ENCODE measurements at places on chromosomes 2 and 18.

DNA sequence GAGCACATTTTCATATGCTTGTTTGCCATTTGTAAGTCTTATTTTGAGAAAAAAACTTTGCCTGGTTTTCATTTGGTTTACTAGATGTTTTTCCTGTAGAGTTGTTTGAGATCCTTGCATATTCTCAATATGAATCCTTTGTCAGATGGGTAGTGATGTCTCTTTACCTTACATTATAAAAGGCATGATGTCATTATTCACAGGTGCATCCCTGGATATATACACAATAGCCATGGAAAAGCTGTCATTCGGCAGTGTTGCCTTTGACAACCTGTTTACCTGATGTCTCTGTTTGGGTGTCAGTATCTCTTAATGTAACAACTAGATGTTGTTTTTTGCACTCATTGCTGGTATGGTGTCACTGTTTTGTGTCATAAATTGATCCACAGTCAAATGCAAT lies 58.8 kb upstream of the MAL start:
- DNase-seq, result no peak

GRCh38 chr18:364256-364826 lies 96.5 kb upstream of the THOC1 start:
- DNase-seq, result no peak

DNA sequence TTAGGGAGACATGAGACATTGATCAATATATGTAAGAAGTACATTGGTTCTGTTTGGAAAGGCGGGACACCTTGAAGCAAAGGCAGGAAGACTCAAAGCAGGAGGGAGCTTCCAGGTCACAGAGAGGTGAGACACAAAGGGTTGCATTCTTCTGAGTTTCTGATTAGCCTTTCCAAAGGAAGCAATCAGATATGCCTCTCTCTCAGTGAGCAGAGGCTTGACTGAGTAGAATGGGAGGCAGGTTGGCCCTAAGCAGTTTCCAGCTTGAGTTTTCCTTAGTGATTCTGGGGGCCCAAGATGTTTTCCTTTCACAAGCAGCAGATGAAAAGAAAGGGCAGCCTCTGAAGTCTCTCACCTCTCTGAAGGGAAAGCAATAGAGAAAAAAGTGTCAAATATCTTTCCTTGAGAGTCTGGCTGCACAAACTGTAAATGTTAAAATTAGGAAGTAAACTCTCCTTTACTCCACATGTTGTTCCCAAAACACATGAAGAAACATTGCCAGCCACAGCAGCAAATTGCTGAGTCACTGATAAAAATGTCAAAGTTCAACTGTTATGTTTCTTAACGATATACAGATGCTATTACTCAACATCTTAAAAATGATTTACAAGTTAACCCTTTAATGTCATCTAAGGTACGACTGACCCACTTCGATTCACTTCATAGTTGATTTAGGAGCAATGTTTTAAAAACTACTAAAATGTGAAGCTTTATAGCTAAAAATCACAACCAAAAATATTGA lies 40.3 kb downstream of the CYB5A start:
- no peak for DNase-seq

- no peak for DNase-seq
Measured at GRCh38 chr2:138030459-138030858, 66.2 kb downstream of the HNMT start.

DNA sequence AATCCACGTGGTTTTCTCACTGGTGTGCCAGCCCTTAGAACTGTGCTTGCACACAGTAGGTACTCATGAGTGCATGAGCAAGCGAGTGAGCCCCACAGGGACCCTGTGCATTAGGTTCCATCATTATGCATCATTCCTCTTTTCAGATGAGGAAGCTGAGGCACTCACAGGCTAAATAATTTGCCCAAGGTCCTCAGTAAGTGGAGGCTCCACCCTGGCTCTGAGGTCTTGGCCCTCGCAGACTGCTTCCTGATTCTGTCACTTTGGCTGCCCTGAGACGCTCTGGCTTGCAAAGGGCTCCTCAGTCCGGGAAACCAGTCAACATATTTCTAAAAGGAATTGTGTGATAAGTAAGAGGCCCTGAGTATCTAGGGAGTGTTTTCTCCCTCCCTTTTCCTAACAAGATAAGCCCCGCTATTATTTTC lies 71.7 kb downstream of the IL1R2 start:
- DNase-seq, result no peak

DNA sequence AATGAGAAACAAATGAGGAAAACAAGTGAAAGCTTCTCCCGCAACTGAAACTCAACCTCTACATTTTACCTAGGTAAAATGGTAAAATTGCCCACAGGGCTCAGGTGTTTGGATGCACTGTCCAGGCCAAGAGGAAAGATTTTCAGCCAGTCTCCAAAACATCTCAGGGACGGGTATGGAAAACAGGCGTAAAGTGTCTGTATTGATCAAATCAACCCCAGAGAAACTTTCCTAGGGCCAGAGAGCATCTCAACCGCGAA lies 361 bp upstream of the HAT1 start:
- DNase-seq, result no peak

GRCh38 chr2:9291331-9291730 lies 84.7 kb downstream of the ASAP2 start:
- DNase-seq, result no peak

DNA sequence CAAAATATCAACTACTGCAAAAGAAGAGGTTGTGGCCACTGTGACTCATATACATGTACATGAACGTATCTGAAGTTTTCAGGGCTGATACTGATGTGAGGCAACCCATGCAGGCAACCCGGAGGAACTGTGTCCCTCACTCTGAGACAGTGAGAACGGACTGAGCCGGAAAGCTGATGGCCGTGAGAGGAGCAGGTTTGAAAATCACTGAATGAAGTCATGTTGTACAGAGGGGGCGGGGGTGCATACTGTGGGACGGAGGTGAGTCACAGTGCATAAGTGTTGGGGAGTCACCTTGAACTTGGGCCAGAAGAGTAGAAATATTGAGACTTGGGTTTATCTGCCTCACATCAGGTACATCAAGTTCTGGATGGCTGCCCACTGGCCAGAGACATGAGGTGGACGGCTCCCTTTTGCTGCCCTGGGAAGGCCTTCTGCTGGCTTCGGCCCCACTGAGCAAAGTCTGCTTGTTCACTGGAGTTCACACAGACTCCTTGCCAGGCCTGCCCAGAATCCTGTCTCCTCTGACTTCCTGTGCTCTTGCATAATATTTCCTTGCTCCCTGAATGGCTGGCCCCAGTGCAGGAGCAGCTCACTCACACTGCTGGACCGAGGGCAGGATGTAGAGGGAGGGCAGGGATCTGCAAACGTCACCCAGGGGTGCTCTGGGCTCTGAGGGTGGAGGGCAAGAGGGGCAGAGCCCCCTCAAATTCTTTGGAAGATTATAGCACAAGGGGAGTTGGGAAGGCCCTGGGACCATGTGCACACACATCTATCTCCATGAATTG lies 18.1 kb downstream of the EPAS1 start:
- no peak for DNase-seq

DNA sequence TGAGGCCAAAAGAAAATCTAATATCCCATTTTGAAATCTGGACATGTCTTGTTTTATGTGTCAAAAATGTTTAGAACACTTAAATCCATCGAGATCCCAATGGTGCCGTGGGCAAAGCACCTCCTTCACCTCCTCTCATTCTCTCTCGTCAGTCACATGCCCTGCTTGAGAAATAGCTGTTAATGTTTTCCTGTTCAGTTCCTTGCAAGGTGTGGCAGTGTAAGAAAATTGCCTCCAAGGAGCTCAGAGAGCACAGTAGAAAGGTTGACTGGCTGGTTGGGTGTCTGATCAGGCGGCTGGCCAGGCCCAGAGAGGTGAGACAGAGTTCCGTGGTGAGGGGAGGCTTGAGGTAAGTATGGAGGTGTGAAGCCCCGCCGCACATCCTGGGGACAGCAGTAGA lies 210.2 kb downstream of the TSN start:
- no peak for DNase-seq

DNA sequence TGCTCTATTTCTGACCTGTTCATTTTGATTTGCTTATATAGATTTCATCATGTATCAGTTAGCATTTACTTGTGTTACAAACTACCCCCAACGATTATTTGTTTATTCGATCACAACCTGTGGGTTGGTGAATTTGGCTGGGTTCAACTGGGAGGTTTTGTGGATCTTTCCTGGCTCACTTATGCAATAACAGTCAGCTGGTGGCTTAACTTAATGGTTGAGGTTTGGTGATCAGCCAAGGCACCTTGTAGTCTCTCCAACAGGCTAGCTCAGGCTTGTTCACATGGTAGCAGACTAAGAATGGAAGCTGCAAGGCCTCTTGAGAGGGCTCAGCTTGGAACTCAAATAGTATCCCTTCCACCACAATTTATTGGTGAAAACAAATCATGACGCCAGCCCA lies 5.4 kb upstream of the PUM2 start:
- no peak for DNase-seq

GRCh38 chr2:204065566-204065965 lies 129.0 kb downstream of the ICOS start:
- no peak for DNase-seq

DNA sequence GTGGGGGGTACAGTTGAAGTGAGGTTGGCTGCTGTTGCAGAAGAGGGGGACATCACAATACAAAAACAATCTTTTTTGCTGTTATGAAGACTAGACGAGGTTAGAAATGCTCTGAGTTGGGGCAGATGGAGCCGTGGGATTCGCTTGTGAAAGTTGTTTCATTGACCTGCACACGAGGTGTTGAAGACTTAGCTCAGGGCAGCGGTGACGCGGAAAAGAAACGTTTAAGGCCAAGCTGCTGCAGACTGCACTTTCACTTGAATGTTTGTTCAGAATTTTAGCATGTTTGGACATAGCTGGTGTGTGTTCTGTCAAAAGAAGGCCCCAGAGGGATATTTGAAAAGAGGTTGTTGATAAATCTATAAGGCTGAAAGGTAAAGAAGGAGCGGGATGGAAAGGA lies 46.3 kb downstream of the MTCL1 start:
- DNase-seq, result no peak

DNA sequence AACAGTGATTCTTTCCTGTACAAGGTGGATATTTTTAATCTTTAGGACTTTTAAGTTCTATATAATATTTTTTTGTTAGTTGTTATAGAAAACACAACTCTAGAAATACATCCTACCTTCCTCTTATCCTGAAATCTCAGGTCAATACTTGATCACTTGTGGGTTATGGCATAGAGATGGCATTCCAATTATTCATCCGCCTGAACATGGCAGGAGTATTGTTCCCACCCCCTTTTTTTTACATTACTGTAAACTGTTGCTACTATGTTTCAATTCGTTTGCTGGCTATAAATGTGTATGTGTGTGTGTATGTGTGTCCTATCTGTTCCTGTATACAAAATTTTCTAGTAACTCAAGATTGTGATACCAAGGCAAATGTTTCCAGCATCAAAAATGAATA lies 43.3 kb upstream of the FN1 start:
- DNase-seq, result no peak

GRCh38 chr2:161019311-161019710 lies 140.9 kb upstream of the TANK start:
- DNase-seq, result no peak

GRCh38 chr18:11134940-11135339 lies 14.4 kb downstream of the PIEZO2 start:
- no peak for DNase-seq

DNA sequence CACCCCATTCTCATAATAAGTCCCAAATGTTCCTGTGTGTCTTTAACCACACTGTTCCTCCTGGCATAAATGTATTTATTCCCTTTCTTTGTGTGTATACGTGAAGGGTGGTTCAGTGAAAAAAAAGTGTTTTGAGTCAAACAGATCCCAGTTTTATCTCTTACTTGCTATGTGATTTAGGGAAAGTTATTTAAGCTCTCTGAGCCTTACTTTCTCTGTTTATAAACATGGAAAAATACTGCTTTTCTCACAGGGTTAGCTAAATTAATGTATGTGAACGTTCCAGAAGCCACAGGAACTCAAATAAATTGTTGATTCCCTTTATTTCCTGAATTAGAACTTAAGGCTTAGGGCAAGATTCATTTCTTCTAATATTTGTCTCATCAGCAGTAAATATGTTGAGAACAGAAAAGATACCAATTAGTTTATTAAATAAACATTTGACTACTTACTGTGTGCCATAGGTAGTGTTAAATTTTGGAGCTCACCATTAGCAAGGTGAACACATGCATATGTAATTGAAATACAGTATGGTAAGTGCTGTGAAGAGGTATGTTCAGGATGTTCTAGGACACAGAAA lies 33.2 kb downstream of the RALBP1 start:
- DNase-seq, result no peak

GRCh38 chr2:190707726-190708125 lies 58.8 kb downstream of the NAB1 start:
- no peak for DNase-seq

- no peak for DNase-seq
Measured at GRCh38 chr18:23927821-23928746, 86.5 kb upstream of the TTC39C start.

DNA sequence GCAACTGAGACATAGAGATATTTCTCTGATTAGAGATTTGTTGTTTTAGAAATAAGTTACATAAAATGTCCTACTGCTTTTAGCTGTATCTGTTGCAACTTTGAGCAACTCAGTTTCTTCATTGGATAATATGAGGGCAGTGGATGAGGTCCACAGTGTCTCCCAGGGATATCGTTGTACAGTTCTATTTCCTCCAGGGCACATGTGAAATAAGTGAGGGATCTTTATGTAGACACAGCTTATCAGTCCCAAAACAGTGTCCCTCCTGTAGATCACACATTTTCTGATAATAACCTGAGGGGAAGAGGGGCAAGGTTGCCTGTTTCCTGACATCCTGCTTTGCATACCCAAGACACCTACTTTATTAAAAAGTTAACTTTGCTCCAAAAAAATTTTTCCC lies 1231.2 kb upstream of the ZEB2 start:
- DNase-seq, result no peak

- DNase-seq, result no peak
Measured at GRCh38 chr2:140465301-140465700, 1665.5 kb downstream of the LRP1B start.

- DNase-seq, result no peak
Measured at GRCh38 chr18:26813043-26813442, 52.5 kb downstream of the AQP4 start.

- DNase-seq, result no peak
Measured at GRCh38 chr2:54053830-54054229, 61.6 kb upstream of the ACYP2 start.

DNA sequence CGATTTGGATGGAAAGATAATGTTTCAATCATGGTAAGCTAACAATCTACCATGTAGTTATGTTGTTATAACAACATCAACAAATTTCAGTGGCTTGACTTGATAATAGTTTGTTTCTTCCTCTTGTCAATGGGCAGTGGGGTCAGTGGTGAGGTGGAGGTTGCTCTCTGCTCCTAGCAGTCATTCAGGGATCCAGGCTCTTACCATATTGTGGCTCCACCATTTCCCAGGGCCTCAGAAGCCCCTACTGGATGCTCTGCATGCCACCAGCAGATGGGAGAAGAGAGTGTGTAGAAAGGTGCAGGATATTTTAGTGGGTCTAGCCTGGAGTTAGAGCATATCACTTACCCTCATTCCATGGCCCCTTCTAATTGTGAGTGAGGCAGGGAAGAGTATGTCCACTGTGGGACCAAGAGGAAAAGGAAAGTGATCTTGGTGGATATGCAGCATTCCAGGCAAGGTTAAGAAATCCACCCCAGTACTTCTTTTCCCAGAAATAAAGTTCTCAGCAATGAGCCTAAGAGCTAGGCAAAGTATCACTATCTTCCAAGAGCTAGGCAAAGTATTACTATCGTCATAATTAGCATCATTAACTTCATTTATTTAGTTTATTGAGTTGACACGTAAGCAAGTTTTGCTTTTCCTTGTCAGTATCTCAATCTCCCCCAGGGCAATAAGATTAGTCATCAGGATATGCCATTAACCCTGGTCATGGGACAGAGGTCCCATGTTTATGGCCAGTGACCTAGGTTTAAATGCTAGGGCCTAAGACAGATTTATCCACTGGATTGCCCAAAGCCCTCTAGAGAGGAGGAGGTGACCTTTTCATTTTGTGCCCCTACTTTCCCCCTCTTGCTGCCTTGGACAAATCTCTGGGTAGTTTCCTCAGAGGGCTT lies 4.2 kb upstream of the IWS1 start:
- DNase-seq, result no peak

Measured in stimulated activated CD4-positive, alpha-beta T cell treated with anti-CD3 and anti-CD28 coated beads, Interleukin-2, amount 100 ng/mL, for 4 hours (primary cell).